ENCODE measurements at places on chromosomes 1 and 21. TPM values are rescaled to one million over a fixed set of nuclear protein-coding genes. Genes with fewer than 3 reads are reported as not detected.

The TTC39A gene
- 40.0 TPM for total RNA-seq

GRCh38 chr1:193079187-193079586 lies 19.8 kb downstream of the RO60 start:
- no peak for DNase-seq
- no peaks in the 10 kb centered on the region for H3K27me3 ChIP-seq
- H3K27ac ChIP-seq = no peak overlapping the region
- no peak overlapping the region for H3K4me3 ChIP-seq
- H3K4me1 ChIP-seq = no peaks in the 10 kb centered on the region
- H3K36me3 ChIP-seq = peaks cover 12% of the 10 kb centered on the region

GRCh38 chr1:218817691-218818465 lies 355.8 kb upstream of the LYPLAL1 start:
- DNase-seq = peak; percentile 37
- H3K4me3 ChIP-seq = no peak overlapping the region
- H3K27ac ChIP-seq = peak overlapping the region; percentile 11
- no peaks in the 10 kb centered on the region for H3K36me3 ChIP-seq
- peaks cover 5% of the 10 kb centered on the region for H3K4me1 ChIP-seq
- no peaks in the 10 kb centered on the region for H3K27me3 ChIP-seq

- no peak overlapping the region for H3K27ac ChIP-seq
- H3K27me3 ChIP-seq = no peaks in the 10 kb centered on the region
- no peaks in the 10 kb centered on the region for H3K4me1 ChIP-seq
- H3K36me3 ChIP-seq = no peaks in the 10 kb centered on the region
- H3K4me3 ChIP-seq = no peak overlapping the region
Measured at GRCh38 chr1:74824497-74825107, 91.7 kb downstream of the TYW3 start.

GRCh38 chr1:184065559-184065958 lies 14.0 kb downstream of the TSEN15 start:
- no peak overlapping the region for H3K4me3 ChIP-seq
- H3K36me3 ChIP-seq = no peaks in the 10 kb centered on the region
- peaks cover 9% of the 10 kb centered on the region for H3K4me1 ChIP-seq
- H3K27me3 ChIP-seq = no peaks in the 10 kb centered on the region
- DNase-seq = no peak

GRCh38 chr1:76759950-76760349 lies 107.3 kb upstream of the ST6GALNAC5 start:
- no peaks in the 10 kb centered on the region for H3K27me3 ChIP-seq
- H3K27ac ChIP-seq = no peak overlapping the region
- H3K36me3 ChIP-seq = no peaks in the 10 kb centered on the region
- peak; percentile 26 for DNase-seq
